ENCODE measurements at places on chromosomes 5 and 9. TPM values are rescaled to one million over a fixed set of nuclear protein-coding genes. Genes with fewer than 3 reads are reported as not detected.
A peak's percentile ranks its signal among the peaks of the same experiment; 100 is the strongest.

DNA sequence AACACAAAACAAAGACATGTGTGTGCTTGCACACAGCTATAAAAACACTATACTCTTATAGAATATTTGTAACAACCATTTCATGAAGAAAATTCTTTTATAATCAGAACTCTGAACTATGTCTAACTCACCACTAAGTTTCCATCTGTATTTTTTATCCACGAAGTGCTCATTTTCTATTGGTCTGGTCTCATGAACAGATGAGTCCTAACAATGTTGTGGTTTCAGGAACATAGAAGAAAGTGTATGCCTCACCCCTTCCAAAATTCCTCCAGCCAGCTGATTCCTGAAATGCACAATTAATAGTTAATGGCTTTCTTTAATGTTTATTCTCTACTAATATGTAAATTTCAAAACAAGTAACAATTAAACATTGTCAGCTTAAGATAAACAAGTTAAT, 325.3 kb upstream of the GRAMD2B start:
- DNase-seq, result no peak

DNA sequence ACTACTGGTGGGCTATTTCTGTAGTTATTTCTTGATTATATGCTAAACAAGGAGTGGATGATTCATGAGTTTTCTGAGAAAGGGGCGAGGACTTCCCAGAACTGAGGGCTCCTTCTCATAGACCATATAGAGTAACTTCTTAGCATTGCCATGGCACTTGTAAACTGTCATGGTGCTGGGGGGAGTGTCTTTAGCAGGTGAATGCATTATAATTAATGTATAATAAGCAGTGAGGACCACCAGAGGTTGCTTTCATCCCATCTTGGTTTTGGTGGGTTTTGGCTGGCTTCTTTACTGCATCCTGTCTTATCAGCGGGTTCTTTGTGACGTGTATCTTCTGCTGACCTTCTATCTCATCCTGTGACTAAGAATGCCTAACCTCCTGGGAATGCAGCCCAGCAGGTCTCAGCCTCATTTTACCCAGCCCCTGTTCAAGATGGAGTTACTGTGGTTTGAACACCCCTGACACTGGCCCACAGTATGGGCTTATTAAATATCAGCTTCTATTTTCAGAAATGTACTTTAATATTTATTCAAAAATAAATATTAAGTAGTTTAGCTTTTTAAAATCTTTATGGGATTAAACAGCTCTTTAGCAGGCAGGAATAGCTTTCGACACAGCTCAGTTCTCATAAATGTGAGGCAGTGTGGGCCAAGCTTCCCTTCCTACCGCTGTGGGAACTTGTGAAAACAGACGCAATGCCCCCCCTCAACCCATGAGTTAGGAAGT, 44.4 kb downstream of the GALNT12 start:
- peak; percentile 65 for DNase-seq

- no peak for DNase-seq
Observed at GRCh38 chr9:136840140-136840876, 2.0 kb upstream of the AJM1 start.

Gene SLC6A7
- not detected for total RNA-seq

Gene CCL21
- total RNA-seq, result not detected

Gene LCP2
- total RNA-seq, result not detected

DNA sequence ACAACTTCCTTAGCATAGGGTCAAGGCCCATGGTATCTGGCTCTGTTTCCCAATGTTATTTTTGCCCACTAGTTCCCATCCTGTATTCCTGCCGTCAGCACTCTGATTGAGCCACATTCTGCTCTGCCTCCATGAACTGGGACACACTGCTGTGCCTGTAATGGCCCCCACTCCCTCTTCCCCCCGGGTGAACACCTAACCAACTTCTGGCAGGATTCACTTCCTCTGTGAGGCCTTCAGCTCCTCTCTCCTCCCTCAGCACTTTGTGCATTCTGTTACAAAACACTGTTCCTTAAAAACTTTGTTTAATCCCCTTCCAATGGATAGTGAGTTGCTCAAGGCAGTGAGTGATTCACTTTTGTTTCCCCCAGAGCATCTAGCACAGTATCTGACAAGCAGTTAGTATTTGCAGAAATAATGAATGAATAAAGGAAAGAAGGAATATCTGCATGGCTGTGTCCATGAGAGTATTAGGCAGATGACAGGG, 183.6 kb downstream of the EFNA5 start:
- peak; percentile 57 for DNase-seq

Gene TEX48
- not detected for total RNA-seq

Gene FGFR4
- 0.79 TPM for total RNA-seq

DNA sequence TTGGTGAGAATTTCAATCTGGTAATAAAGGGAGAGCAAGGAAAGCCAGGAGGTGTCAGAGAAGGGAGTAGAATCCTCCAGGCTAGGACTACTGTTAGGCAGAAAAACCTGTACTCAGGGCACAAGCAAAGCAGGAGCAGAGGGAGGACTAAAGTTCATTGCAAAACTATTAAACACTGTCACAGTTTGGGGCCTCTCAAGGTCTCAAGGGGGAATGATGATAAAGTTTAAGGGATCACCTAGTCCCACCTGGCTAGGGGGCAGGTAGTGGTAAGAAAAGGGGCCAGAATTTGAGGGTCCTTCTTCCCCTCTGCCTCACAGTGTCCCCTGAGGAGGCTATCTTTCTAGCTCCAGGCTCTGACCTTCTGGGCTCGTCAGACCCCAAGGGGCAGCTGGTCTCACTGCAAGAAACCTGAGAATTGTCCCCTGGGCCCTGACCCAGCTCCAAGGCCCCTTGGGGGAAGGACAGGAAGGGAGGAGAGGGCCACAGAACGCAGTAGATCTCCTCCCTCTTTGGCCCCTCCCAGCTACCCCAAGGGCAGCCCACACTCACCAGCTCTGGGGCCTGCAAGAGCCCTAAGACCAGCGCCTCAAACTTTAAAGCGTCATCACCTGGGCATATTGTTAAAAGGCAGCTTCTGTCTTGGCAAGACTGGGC, 974 bp downstream of the CCDC69 start:
- peak; percentile 13 for DNase-seq

- no peak for DNase-seq
Observed at GRCh38 chr5:6384856-6385255, 6.5 kb upstream of the MED10 start.

- DNase-seq, result peak; percentile 35
Observed at GRCh38 chr9:99269416-99269815, 47.3 kb downstream of the SEC61B start.

Gene PRKAA1
- 57.1 TPM for total RNA-seq

DNA sequence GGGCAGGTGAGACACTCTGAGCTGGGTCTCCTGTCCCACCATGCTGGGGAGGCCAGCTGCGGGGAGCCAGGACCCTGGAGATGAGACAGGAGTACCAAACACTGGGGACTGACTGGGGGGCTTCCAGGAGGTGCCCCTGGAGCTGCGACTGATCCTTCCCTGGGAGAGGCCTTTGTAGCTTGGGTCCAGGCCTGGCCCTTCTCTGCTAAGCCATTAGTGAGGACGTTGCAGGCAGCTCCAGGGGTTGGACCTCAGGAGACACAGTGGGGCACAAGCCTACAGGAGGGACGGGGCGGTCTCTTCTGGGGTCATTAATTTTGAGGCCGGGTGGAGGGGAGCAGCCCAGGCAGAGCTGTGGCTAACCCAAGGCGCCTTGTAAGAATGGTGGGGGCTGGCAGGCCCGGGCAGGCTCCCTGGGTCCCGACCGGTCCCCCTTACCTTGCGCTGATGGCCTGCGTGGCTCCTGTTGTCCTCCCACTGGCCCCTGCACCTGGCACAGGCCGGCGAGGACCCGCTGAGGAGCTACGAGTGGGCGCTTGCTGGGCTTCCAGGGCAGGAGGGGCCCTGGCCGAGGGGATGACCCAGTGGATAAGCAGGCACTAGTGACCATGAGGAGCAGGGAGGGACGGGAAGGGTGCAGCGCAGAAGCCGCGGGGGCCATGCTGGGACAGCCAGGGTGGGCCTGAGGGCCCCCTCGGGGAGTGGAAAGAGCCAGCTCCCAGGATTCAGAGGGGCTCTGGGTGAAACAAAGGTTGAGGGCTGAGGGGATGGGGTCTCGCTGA, 5.1 kb downstream of the MRPS2 start:
- no peak for DNase-seq

- DNase-seq, result no peak
Observed at GRCh38 chr5:158590746-158591300, 508.9 kb downstream of the EBF1 start.

- DNase-seq, result no peak
Observed at GRCh38 chr5:92459654-92460053, 1076.5 kb upstream of the ARRDC3 start.

Gene PFN3
- total RNA-seq, result not detected

Gene SLC2A8
- total RNA-seq, result 7.0 TPM

Gene FKBP15
- total RNA-seq, result 11.1 TPM

- DNase-seq, result no peak
Observed at GRCh38 chr5:1916041-1917001, 33.6 kb upstream of the IRX4 start.

DNA sequence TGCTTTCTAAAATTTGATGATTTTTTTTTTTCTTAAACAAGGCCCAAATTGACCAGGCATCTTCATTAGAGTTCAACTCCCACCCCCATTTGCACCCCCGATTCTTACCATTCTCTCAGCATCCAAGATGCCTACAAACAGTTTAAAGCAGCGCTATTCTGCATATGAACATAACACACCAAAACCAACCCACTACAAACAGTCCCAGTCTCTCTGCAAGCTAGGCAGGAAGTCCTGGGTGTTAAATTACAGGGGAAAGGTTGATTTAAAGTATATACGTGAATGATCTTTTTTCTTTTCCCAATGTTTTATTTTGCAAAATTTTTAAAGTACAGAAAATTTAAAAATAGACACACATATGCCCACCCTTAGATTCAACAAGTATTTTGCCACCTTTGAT, 127.0 kb downstream of the ADAMTS12 start:
- DNase-seq, result no peak

DNA sequence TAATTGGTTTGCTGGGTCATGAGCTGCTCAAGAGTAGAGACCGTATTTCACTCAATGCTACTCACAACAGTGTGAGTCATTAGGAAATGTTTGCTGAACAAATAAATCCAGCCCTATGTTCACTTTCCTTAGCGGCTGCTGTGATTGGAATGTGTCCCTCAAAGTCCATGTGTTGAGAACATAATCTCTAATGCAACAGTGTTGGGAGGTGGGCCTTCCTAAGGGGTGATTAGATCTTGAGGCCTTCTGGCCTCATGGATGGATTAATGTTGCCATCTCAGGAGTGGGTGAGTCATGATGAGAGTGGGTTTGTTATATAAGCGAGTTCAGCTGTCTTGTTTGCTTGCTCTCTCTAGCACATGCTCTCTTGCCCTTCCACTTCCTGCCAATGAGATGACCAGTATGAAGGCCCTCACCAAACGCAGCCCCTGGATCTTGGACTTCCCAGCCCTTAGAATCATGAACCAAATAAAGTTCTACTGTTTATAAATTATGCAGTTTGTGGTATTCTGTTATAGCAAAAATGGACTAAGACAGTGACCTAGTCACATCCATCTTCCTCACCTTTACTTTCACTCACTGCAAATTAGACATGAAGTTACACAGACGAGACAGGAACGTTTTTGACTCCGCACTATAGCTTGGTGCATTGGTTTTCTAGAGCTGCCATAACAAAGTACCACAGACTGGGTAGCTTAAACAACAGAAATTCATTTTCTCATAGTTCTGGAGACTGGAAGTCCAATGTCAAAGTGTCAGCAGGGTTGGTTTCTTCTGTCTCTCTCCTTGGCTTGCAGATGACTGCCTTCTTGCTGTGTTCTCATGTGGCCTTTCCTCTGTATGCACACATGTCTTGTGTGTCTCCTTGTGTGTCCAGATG, 50.9 kb upstream of the FAM169A start:
- peak; percentile 89 for DNase-seq

GRCh38 chr5:118923295-118924005, 64.9 kb downstream of the DTWD2 start:
- DNase-seq, result no peak

Gene ESM1
- total RNA-seq, result not detected

- no peak for DNase-seq
Observed at GRCh38 chr9:29475471-29475870, 1902.2 kb upstream of the C9orf72 start.

GRCh38 chr5:113232667-113233066, 202.1 kb downstream of the TSSK1B start:
- no peak for DNase-seq

DNA sequence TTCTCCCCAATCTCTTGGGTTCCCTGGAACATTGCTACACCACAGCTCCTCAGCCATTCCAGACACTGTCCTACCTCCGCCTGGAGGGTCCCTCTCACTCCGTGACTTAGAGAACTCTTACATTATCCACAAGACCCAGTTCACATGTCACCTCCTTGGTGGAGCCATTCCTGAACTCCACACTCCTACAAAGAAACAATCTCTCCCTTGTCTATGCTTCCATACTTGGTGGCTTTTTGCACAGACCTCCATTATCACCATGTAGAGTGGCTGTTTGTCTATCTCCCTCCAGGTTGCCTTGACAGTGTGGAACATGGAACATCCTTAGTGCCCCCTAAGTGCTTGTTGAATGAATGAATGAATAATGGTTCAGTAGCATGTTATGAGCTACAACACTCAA, 105.9 kb downstream of the PAX5 start:
- no peak for DNase-seq

Gene TOMM5
- 108 TPM for total RNA-seq

GRCh38 chr5:52814352-52815148, 26.8 kb downstream of the ITGA1 start:
- DNase-seq, result no peak

Gene DMXL1
- total RNA-seq, result 32.1 TPM

- no peak for DNase-seq
Observed at GRCh38 chr9:2166203-2166602, 151.1 kb downstream of the SMARCA2 start.

Gene GADD45G
- 1.0 TPM for total RNA-seq

Gene DRD1
- total RNA-seq, result not detected

- no peak for DNase-seq
Observed at GRCh38 chr9:74949859-74950855, 2.6 kb downstream of the C9orf40 start.

Gene SOHLH1
- total RNA-seq, result not detected

- no peak for DNase-seq
Observed at GRCh38 chr5:143931986-143932385, 120.0 kb downstream of the HMHB1 start.

Gene DNAJC25
- total RNA-seq, result 7.1 TPM

Gene HTR1A
- not detected for total RNA-seq

- DNase-seq, result peak; percentile 90
Observed at GRCh38 chr5:170312666-170313065, 15.1 kb upstream of the LCP2 start.

Gene CMYA5
- 0.77 TPM for total RNA-seq

Gene ZNG1E
- 46.7 TPM for total RNA-seq

- no peak for DNase-seq
Observed at GRCh38 chr9:4622016-4622415, 40.1 kb upstream of the PLPP6 start.

Gene FSTL4
- total RNA-seq, result not detected

Gene CA9
- total RNA-seq, result 3.2 TPM

- no peak for DNase-seq
Observed at GRCh38 chr9:5894237-5894959, 3.7 kb downstream of the MLANA start.

- peak; percentile 62 for DNase-seq
Observed at GRCh38 chr5:115838885-115839518, 2.4 kb downstream of the ATG12 start.

Gene DND1
- 0.26 TPM for total RNA-seq

- peak; percentile 64 for DNase-seq
Observed at GRCh38 chr9:133990366-133991213, 1.5 kb downstream of the VAV2 start.

Gene CYFIP2
- 3.9 TPM for total RNA-seq

All from bronchial epithelial cell (primary cell).